ENCODE measurements at places on chromosomes 12 and 14.

DNA sequence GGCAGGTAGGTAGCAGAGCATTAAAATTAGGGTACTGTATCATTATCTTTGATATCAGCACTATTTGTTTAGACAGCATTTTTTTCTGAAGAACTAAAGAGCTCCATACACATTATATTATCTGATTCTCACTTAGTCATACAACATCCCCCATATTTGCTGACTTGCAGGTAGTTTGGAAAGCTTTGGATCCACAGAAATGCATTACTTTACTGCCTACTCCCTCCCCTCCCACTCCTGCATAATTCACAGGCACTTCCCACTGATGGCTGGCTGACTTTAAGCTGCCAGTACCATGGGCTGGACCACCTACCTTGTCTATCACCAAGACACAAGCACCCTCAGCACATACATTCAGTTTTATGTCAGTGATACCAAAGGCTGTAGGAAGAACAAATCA lies 110.4 kb downstream of the SLC8A3 start:
- DNase-seq: no peak

- DNase-seq: no peak
Measured at GRCh38 chr14:77488558-77488957, 10.1 kb downstream of the ISM2 start.

DNA sequence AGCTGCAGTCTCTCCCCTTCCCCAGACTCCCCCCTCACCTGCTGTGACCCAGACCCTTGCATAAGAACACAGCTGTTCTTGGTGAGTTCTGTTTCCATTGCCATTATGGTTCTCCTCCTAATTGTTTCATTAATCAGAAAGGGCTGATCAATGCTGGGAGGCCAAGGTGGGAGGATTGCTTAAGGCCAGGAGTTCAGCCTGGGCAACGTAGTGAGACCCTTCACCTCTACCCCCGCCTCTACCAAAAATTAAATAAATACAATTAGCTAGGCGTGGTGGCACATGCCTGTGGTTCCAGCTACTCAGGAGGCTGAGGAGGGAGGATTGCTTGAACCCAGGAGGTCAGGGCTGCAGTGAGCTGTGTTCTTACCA lies 17.2 kb upstream of the FAIM2 start:
- DNase-seq: no peak

- no peak for DNase-seq
Measured at GRCh38 chr12:91215940-91216454, 33.4 kb upstream of the DCN start.

GRCh38 chr12:124464062-124464461 lies 103.3 kb downstream of the NCOR2 start:
- DNase-seq: no peak

DNA sequence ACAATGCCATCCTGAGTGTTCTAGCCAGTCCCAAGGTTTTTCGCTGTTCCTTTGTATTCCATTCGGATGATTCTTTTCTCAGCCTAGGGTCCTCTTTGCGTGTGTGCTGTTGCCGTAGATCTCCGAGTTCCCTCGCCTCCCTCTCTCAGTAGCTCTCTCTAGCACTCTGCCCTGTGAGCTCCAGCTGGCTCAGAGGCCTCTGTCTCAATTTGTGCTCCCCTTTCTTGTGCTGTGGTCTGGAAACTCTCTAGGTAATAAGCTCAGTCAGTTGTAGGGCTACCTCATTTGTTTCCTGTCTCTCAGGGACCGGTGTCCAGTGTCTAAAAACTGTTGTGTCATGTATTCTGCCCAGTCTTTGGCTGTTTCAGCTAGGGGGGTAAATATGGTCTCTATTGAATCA lies 179.3 kb downstream of the PCNX1 start:
- DNase-seq: no peak

- DNase-seq: no peak
Measured at GRCh38 chr12:89968151-89968700, 259.6 kb upstream of the ATP2B1 start.

GRCh38 chr14:71150737-71151136 lies 243.5 kb downstream of the PCNX1 start:
- no peak for DNase-seq

DNA sequence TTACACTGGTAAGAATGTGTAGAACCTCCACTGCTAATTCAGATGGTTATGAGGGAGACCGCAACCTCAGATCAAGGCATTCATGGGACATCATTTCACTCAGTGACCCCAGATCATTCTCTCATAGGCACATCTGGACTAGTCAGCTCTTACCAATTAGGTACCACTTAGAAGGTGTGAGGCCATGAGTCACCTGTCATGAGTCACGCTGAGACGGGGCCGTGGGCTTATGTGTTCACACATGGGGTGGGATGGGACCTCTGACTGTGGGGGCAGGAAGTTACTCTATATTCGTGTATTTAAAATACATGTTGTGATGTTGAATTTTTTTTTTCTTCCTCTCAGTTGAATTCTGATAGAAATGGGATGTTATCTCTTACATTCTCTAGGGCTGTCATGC lies 55.9 kb downstream of the CCDC92 start:
- no peak for DNase-seq

Measured in anterior cingulate cortex (tissue), 58 donors.